ENCODE measurements at places on chromosomes 16 and 17. TPM values are rescaled to one million over a fixed set of nuclear protein-coding genes. Genes with fewer than 3 reads are reported as not detected.

- no peak for DNase-seq
Observed at GRCh38 chr17:63185420-63185819, 219.4 kb downstream of the TANC2 start.

DNA sequence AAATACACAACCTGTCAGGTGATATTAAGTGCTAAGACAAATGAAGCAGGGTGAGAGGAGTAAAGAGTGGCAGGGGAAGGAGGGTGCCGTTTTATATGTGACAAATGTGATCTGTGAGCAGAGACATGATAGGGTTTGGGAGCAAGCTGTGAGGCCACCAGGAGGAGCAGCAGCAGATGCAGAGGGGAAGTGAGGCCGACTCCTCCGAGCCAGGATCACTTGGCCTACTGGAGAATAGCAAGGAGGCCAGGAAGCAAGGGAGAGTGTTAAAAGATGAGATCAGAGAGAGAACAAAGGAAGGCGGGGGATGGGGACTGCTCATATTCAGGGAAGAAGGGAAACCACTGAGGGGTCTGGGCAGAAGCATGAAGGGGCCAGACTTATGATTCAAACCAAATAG, 129.4 kb downstream of the TANGO6 start:
- no peak for DNase-seq

- no peak for DNase-seq
Observed at GRCh38 chr16:86700046-86700945, 121.9 kb downstream of the FOXL1 start.

RGS9 gene
- total RNA-seq, result 10.8 TPM

- no peak for DNase-seq
Observed at GRCh38 chr17:200586-200985, 19.1 kb upstream of the DOC2B start.

DNA sequence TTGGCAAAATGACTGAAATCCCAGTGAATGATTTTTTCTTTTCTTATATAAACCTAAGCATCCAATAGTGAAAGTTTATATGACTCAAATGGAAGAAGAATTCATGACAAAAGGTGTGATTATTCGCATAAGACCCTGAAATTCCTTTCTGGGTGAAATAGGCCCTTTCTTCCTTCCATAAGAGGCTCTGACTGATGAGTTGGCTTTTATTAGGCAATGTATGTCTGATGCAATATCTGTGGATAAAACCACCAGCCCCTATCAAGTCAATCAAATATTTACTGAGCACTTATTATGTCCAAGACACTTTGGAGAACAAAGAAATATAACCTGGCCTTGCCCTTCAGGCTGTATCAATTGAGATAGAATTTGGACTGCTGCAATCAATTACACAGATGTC, 316.6 kb downstream of the CDH13 start:
- DNase-seq, result no peak

GGT6 gene
- 0.95 TPM for total RNA-seq

NPEPPS gene
- total RNA-seq, result 98.5 TPM

GRCh38 chr16:56520251-56520577, 390 bp upstream of the BBS2 start:
- no peak for DNase-seq

- DNase-seq, result no peak
Observed at GRCh38 chr16:79163691-79164387, 436.7 kb downstream of the MAF start.

DNA sequence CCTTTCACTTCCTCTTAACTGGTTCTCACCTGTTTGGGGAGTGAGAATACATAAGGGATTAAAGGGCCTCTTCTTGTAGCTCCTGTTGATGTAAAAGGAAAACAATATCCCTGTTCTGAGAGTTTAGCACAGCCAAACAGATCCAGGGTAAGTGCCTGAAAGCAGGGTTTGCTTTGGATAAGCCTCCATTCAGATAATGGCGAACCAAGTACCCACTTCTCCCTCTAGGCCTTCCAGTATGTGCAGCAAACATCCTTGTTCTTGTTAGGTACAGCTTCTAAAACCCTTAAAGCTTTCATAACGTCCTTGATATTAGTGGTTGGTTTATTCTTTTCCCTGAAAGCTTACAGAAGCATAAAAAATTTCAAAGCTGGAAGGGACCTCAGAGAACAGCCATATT, 130.6 kb upstream of the DNAH9 start:
- DNase-seq, result no peak

ACTG1 gene
- 4,174 TPM for total RNA-seq

- DNase-seq, result no peak
Observed at GRCh38 chr16:20920799-20921198, 20.2 kb downstream of the LYRM1 start.

- DNase-seq, result no peak
Observed at GRCh38 chr17:27109346-27109745, 184.6 kb upstream of the WSB1 start.

TPSG1 gene
- total RNA-seq, result 1.3 TPM

TEKT1 gene
- 0.94 TPM for total RNA-seq

GRCh38 chr17:42438600-42439567, 15.8 kb upstream of the CAVIN1 start:
- no peak for DNase-seq

DNA sequence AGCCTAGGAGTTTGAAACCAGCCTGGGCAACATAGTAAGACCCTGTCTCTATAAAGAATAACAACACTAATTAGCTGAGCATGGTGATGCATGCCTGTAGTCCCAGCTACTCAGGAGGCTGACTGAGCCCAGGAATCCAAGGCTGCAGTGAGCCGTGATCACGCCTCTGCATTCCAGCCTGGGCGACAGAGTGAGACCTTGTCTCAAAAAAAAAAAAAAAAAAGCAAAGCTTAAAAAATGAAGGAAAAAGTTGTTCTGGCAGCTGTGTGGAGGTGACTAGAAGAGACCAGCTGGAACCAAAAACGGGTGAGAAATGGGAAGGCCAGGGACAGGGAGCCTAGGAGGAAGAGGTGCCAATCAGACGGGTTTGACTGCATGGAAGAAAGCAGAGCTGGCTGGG, 4.2 kb downstream of the BCL7C start:
- DNase-seq, result no peak
